ENCODE measurements at places on chromosomes 7 and 10.

- DNase-seq, result no peak
Observed at GRCh38 chr10:21369697-21370096, 155.8 kb downstream of the SKIDA1 start.

GRCh38 chr10:3473271-3473670 lies 300.7 kb upstream of the PITRM1 start:
- peak; percentile 52 for DNase-seq

- DNase-seq, result no peak
Observed at GRCh38 chr10:111543854-111544253, 467.0 kb downstream of the ADRA2A start.

DNA sequence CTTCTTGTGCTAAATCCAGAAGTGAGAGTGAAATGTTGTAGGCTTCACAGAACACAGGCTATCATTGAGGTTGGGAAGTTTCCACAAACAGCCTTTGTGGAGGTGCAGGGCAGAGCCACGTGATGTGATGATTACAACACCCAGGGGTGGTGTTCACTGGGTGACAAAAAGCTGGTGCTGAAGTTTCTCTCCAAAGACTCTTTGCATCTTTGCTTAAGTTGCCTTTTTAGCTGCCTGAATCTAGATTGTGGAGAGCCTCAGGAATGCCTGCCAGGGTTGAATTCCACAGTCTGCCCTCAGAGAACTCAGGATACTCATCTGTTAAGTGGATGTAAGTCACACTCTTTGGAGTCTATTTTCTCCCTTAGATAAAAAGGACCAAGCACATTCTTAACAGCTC lies 56.3 kb downstream of the PLXNA4 start:
- no peak for DNase-seq

DNA sequence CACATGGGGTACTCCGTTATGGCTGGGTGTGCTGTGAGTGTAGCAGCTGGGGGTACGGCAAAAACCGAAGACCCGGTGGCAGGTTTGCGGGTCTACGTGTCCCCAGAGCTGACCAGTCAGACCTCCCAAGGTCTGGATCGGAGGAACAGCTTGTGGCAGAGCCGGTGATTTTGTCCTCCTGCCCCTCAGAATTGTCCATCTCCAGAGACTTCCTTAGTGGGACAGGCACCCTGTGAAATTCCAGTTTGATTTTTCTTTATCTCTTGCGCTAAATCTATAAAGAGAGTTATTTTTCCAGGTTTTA lies 1.0 kb downstream of the EIF3B start:
- no peak for DNase-seq

DNA sequence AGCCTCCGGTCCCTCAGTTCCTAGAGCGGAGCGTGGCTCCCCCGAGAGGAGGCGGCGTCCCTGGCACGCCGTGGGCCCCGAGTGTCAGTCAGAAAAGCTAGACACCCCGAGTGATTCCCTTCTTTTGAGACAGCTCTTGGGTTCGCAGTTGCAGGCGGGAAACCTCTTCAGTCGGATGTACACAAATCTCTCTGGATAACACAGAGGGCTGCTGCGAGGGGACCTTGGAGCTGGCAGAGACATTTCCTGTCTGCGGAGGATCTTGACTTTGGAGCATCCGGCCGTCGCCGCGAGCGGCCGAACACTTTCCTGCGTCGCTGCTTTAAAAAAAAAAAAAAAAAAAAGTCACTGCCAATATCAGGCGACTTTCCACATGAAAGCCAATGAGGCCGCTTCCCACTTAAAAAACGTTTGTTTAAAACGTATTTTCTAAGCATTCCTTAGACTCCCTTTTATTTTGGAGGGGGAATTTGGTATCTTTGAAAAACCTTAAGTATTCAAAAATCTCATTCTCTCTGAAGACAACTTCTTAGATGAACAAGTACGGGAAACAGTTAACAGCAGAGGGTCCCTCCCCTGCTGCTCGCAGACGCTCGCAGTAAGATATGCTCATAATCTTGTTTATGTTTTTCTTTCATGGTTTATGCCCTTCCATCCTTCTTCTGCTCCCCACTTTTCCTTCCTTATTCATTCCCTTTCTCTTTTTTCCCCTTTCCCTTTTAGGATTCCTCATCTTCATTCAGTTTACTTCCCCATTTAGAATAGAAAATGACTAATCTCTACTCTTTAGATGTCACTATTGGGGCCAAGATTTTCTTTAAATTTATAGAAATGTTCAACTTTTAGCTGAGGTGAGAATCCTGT lies 10.0 kb downstream of the HHEX start:
- peak; percentile 56 for DNase-seq
